ENCODE measurements at places on chromosomes 5 and 9. TPM values are rescaled to one million over a fixed set of nuclear protein-coding genes. Genes with fewer than 3 reads are reported as not detected.

- DNase-seq, result no peak
Observed at GRCh38 chr5:76626738-76627137, 3.5 kb upstream of the F2RL2 start.

DNA sequence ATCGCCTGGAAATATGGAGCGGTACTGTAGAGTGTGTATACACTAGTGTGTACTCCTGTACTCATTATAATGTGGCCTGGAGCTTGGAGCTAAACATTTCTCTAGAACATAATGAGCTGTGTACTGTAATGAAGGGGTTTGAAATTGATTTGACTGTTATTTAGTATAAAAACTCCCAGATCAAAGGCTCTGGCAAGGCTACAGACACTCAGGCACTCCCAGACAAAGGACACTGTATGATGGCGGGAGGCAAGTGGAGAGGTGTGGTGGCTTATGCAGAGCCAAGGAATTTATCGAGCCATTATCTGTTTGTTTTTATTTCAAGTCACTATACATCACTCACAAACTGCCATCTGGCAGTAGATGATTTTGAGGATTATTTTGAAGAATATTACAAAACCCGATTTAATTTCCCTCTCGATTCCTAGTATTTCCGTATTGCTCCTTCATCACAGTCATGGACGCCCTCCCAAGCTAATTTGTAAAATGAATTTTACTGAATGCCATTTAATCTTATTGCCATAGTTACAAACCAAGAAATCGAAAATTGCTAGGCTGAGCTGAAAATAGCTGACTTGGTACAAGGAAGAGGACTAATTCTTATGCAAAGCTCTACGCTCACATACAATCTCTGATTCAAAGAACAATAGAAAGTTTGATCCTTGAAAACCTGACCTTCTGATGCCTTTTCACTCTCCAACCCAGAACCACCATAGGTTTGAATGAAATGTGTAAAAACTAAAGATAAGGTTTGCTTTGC is 240.2 kb upstream of the SEMA6A start:
- DNase-seq, result no peak

DNA sequence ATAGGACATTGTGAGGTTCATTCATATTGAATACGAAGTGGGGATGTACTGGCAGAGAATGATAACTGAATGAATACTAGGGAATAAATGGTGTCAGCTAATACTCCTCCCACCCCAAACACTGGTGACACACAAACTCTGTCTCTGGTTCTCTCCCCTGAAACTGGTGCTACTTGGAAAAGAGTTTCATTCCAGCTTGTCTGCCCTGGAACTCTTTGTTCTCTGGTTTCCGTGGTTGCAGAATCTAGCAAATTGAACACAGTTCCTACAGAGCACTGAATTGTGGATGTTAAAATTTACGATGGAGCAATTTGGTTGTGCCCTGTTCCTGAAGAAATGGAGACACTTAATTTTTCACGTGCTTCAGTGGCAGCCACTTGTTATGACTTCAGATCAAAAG is 181.7 kb downstream of the KCTD16 start:
- DNase-seq, result no peak

DNA sequence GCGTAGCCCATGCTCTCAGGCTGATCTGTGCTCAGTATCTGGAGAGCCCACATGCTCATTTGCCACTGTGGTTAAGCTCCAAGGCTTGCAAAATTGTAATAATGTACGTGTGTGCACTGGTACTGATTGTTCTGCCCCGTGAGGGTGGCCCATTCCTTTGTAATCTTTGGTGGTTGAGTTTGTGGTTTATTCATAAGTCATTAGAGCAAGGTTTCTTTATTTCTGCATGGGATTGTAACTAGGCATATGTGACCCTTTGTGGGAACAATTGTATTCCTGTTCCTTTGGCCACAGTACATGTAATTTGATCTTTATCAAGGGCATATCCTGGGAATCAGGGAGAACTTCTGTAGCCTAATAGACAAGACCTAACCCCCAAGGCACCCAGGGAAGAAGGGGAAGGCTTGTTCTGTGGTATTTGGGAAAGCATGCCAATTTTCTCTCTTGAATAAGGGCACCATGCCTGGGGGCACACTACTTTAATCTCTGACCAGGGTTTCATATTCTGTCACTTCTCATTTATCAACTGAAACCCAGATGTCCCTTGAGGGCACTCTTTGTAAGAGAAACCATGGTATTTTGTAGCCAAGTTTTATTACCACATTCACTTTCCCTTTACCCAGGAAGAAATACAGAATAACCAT is 74.6 kb downstream of the NPR3 start:
- no peak for DNase-seq

- DNase-seq, result no peak
Observed at GRCh38 chr9:14031060-14031414, 282.9 kb downstream of the NFIB start.

DNA sequence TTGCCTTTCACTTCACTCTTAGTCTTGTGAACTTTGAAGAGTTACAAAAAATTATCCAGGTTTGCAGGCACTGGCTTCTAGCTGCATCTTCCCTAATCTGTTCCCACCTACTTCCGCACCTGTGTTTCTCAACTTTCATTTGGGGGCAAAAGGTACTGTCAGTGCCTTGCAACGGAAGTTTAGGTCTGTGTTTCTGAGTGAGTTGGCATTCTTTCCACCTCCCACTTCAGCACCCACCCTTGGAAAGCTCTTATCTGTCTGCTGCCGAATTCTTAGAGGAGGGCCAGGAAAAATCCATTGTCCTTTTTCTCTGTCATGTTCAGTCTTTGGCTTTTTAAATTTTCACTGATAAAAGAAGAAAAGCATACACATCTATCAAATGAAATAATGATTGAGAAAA is 89.7 kb upstream of the RASGRF2 start:
- no peak for DNase-seq

GRCh38 chr9:107024193-107024592 is 161.2 kb downstream of the ZNF462 start:
- DNase-seq, result peak; percentile 86

DNA sequence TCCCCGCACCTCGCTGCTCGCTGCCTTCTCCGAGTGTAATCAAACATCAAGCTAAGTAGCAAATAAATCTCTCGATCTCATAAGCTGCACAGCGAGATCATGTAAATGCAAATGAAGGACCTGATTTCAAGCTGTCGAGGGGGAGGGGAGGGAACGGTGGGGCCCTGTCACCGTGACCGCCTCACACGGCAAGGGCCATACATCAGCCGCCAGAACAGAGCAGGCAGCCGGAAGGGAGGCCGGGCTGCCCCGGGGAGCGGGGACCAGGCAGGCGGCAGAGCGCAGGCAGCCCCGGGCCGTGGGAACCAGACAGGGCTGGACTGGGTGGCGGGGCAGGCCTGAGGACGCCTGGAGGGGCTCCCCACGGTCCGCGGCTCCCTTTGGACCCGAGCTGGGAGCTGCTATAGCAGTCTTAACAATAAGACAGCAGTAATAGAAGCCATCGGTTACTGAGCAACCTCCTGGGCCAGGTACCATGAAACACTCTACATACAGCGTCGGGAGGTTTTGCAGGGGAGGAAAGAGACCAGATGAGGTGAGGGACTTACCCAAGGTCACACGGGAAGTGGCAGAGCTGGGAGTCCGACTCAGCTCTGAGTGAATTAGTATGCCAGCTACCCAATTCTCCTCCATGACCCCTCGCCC is 76.8 kb downstream of the CFAP77 start:
- DNase-seq, result no peak

- no peak for DNase-seq
Observed at GRCh38 chr5:96741891-96742309, 65.8 kb downstream of the ERAP1 start.

DNA sequence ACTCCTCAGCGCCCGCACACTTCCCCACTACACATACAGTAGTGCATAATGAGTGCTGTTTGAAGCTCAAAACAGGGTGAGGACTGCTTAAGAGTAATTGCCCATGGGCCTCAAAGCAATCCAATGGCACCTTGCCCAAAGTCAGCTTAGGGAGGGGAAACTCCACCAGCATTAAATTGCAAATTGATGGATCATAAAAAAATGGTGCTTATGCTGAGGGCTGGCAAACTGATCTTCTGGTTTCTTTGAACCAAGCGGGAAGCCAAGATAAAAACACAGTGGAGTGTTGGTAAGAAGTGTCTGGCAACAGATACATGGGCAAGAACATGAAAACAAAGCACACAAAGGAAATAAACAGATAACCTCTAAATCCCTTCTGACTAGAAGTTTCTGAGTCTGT is 28.0 kb downstream of the TLE1 start:
- DNase-seq, result no peak

GRCh38 chr5:123436201-123436600 is 13.0 kb upstream of the CEP120 start:
- no peak for DNase-seq

DNA sequence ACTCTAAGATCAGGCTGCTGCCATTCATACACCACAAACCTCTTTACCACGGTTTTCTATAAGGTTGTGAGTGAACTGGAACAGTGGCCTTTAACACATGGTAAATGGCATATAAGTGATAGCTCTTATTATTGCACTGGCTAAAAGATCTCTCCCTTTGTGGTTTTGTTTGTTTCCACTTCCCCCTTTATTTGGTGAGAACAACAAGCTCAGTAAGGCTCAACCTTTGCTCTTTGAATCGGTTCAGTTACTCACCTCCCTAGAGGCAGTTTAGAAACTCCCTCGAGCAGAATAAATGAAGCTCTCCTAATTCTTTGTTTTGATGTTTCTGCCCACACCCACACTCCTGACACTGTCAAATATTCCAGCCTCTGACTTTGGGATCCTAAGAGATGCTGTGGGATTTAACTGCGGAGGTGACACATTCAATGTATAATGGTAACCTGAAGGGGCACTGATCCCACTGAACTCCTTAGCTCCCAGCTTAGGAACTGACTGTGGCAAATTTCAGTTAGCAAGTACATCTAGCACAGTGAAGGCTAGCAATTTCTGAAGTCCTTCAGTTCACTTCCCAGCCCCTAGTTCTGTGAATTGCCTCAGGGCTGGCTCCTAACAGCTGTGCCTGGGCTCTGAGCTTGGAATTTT is 22.5 kb upstream of the RAD23B start:
- peak; percentile 86 for DNase-seq

GRCh38 chr9:87259543-87260518 is 237.8 kb upstream of the DAPK1 start:
- no peak for DNase-seq

- no peak for DNase-seq
Observed at GRCh38 chr9:89054865-89055495, 63.7 kb downstream of the S1PR3 start.

DNA sequence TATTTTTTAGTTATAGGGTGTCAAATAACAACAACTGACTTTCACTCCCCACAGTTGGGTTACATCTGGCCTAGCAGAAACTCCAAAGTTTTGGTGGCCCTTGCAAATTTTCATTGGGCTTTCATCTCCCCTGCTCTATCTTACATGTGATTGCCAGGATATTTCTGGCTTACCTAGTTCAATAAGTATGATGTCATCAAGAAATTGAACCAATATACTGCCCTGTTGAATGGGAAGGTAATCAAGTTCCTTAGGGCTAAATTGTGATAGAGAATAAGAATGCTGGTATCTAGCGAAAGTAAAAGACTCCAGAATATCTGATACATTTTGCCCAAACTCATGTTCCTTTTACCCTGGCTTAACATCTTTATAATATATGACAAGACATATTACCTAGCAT is 17.0 kb upstream of the ICE1 start:
- no peak for DNase-seq

- no peak for DNase-seq
Observed at GRCh38 chr5:157865781-157866180, 6.8 kb upstream of the CLINT1 start.

DCANP1 gene
- not detected for total RNA-seq

GRCh38 chr5:156093024-156093423 is 233.9 kb upstream of the SGCD start:
- no peak for DNase-seq

DNA sequence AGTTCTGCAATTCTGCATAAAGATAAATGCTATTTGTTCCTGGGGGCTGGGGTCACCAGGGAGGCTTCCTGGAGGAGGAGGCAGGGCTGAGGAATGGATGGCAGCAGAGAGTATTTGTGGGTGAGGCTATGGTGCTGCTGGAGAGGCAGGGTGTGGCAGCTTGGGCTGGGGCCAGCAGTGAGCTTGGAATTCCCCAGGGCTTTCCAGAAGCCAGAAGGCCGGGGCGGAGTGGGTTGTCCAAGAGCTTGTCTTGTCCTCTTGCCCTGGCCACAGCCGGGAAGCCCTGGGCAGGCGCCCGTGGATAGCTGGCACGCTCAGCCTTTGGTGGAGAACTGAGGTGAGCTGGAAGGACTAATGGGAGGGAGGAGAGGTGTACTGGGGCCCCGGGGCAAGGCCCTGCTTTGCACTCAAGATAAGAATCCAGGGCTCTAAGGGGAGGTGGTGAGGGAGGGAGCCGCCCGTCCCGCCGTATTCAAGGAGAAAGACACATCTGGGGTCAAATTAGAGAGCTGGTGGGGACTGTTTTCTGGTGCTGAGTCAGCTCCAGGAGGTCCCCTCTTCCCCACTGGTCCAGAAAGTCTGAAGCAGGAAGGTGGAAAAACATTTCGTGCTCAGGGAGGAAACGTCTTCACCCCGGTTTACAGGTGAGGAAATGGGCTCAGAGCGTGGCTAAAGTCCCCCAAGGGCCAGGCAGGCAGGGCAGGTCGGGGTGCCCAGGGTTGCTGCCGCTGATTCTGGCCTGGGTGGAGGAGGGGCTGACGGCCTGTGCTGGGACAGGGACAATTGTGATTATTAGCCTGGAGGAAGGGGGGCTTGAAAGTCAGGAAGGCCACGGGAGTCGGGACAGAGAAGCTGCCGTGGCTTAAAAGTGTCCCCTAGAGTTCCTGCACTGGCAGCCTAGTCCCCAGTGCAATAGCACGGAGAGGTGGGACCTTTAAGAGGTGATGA is 26.9 kb upstream of the CNOT6 start:
- no peak for DNase-seq

- no peak for DNase-seq
Observed at GRCh38 chr9:83047839-83048775, 14.8 kb downstream of the RASEF start.

DNA sequence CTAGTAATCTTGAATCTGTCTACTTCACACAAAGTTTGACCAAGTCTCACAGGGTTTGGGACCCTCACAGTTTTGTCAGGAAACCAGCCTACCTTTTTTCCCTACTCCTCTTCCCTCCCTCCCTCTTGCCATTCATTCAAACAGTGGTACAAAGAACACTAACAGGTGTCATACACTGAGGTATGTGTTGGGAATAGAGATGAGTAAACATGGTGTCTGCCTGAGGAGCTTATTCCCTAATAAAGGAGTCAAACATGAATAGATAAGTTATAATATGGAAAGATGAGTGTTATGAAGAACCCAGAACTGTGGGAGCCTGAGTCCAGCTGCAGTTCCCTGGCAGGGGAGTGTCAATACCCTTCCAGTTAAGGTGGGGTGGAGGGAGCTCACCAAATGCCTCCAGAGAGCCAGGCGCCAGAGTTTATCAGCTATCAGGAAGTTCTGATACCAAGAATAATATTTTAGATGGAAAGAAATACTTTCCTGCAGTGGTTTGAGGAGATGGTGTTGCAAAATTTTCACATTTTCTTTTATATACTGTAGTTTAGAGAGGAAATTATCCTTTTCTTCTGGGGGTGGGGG is 183.4 kb upstream of the NR3C1 start:
- DNase-seq, result no peak

EXOSC2 gene
- 79.8 TPM for total RNA-seq

PTPRD gene
- total RNA-seq, result not detected

All from OCI-LY7 (cell line).